ENCODE measurements at places on chromosomes 7 and 10.

DNA sequence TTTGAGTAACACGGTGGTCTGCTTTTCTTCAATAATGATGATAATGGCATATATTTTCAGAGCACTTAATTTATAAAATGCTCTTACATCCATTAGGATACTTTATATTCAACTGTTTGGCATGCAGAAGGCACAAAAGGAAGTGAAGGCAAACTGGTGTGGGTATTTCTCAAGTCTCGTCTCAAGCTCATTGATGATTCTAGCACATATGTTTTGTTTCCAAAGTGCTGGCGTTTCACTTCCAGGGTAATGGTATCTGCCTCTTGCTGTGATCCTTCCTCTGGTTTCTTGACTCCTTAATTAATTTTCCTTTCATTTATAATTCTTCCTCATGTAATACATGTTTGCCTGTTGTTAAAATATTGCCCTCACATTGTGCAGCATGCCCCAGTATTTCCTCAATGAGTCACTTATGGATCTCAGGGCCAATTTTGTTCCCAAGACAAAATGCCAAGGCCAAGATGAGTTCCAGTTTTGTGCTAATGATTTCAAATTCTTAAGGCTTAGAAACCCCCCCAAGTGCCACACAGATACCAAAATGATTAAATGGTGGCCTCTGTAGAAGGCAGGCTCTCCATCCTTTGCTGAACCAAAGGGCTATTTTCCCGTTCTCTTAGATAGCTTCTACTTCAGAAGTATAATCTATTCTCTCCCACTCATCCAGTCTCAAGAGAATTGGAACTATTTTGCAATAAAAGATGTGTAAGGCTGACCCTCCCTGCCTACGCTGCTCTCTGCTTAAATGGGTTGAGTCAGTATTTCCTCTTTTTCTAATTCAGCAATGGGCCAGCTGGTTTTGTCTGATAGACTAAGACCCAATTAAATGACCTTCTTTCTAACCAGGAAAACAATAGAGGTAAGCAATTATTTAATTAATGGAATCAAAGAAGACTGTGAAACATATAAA is 171.2 kb downstream of the ZNF365 start:
- DNase-seq, result no peak

GRCh38 chr10:97944772-97945171 is 85.6 kb downstream of the CRTAC1 start:
- DNase-seq, result no peak

DNA sequence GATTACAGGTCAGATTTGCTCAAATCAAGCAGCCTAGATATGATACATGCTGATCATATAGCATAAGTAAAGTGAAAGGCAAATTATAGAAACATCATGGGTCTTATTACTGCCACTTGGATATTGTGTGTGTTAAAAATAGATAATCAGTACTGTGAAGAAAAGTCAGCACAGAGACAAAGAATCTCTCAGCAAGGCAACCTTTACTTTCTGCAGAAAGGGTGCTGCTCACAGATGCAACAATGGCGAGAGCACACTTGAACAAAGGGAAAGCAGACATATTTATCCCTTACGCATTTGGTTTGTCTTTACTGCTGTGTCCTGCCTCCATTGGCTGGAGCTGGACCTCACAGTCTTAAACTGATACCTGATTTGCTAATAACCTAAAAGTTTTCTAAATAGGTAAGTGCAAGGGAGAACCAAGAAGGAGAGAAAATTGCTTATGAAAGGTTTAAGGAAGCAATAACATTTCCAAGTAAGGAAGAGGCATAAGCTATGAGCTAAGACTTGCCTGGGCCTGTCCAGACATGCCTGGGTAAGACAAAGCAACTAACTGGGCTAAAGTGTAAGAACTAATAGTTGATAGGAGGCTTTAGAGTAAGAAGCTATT is 1310.8 kb upstream of the LRRTM3 start:
- DNase-seq, result no peak

- no peak for DNase-seq
These were observed 77.9 kb upstream of the KCNMA1 start for GRCh38 chr10:77715536-77715935.

All from NCI-H524 treated with DMSO at 0.1 percent for 48 hours (cell line).